ENCODE measurements at places on chromosomes 6 and 20.

DNA sequence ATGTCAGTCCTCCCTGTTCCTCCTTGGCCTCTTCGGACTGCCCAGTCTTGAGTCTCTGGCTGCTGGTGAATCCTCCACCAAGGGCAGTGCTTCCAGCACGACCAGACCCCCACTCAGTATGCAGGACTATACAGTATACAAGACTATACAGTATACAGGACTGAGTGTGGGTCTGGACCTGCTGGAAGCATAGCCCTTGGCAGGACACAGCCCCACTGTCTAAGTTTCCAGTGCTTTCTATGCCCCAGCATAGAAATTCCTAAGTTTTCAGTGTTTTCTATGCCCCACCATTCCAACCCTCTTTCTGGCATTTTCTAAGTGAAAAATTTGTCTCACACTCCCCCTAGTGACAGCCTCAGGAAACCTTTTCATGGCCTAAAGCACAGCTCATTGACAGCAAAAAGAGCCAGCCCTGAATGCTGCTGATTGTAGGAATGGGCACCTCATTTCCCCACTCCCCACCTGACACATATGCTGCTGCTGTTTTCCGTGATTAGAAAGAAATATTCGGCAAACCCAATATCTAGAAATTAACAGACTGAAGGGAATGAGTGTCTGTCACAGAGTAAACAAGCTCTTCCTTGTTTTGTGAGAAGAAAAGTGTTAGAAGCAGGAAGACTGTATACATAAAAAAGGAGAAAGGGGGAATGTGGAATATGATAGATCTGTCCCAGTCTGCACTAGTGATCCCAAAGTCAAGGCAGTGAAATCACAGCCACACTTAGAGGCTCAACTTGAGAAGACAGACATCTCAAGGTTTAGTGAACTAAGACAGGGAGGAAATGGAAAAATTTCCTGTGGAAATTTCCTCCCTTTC, 206.9 kb downstream of the IBTK start:
- peak; percentile 23 for DNase-seq

DNA sequence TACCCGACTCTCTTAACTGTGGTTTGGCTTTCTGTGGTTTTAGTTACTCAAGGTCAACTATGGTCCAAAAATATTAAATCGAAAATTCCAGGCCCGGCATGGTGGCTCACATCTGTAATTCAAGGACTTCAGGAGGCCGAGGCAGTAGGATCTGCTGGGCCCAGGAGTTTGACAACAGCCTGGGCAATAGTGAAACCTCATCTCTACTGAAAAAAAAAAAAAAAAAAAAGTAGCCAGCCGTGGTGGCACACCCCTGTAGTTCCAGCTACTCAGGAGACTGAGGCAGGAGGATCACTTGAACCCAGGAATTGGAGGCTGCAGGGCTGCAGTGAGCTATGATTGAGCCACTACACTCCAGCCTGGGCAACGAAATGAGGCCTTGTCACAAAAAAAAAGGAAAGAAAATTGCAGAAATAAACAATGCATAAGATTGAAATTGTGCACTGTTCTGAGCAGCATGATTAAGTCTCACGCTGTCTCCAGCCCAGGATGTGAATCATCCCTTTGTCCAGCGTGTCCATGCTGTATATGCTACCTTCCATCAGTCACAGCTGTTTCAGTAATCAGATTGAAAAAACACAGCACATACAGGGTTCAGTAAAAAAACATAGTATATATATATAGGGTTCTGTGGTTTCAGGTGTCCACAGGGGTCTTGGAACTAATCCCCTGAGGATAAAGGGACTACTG, 40.7 kb downstream of the RGS17 start:
- DNase-seq = no peak

GRCh38 chr6:99330159-99330558, 19.3 kb downstream of the FAXC start:
- peak; percentile 19 for DNase-seq

- DNase-seq = no peak
Measured at GRCh38 chr6:143197377-143197776, 136.7 kb downstream of the AIG1 start.

DNA sequence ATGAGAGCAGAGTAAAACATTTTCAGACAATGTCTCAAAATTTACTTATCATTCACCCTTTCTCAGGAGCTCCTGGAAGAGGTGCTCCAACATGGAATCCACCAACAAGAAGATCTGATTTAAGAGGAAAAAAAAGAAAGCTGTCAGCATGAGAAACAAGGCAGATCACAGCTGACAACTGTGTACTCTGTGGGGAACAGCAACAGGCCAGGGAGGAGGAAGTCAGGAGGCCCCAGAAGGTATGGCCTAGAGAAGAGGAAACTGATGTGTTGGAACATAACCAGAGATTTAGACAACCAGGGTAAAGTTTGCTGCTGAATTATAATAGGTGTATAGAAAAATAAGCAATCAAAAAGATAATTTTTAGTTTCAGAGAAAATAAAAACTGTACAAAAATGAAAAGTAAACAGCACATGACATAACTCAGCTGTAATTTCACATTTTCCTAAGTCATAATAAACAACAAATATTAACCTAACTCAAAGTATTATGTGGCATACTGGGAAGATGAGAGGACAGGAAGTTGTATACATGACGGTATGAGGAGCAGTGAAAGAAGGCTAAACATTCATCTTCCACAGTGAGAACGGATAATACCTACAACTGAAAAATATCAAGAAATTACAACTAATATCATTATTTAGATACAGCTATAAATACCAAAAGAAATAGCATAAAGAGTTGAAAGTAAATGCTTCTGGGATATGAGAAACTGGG, 113.6 kb upstream of the EMILIN3 start:
- no peak for DNase-seq

GRCh38 chr6:53536561-53536960, 8.3 kb downstream of the GCLC start:
- no peak for DNase-seq

DNA sequence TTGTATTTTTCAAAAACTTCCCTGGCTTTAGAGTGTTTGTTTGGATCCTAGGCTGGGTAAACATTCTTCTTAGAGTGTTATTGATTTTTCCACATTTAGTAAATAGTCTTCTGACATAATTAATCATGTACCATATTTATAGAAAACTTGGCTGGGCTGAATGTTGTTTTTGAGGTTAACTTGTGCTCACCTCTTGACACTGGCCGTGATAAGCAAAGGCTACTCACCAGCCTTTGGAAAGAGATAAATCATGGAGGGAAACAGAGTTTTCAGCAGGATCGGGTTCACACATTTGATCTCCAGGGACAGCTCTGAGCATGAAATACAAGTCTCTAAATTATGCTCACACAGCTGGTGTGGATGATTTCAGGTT, 6.2 kb upstream of the CD93 start:
- DNase-seq = no peak

DNA sequence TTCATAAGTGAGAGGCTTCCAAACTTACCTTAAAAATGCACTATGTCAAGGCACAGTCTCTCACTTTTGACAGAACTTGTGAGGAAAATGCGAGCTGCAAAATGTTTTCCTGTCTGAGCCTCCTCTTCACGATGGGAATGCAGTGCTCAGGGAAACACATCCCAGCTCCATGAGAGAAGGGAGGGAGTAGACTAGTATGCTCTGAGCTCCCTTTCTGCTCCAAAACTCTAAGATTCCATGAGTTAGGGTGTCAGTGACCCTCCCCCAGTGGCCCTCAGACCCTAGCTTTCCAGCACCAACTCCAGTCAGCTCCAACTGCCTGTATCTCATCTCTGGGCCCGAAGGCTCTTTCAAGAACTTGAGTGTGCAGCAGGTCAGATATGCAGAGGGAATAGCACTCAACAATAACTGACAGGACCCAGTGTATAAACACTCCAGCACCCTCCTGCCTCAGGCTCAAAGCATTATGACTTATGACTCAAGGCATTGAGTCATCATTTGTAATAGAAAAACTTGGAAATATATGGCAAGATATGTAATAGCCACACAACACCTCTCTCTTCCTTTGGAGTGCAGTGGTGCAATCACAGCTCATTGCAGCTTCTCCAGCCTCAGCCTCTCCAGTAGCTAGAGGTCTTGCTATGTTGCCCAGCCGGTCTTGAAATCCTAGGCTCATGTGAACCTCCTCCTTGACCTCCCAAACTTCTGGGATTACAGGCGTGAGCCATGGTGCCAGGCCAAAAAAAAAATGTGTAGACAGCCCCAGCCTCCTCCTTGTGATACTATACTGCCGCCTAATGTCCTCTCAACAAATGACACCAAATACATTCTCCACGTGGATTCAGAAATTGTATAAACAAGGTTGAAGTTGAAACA, 16.7 kb upstream of the ENTPD6 start:
- peak; percentile 68 for DNase-seq

DNA sequence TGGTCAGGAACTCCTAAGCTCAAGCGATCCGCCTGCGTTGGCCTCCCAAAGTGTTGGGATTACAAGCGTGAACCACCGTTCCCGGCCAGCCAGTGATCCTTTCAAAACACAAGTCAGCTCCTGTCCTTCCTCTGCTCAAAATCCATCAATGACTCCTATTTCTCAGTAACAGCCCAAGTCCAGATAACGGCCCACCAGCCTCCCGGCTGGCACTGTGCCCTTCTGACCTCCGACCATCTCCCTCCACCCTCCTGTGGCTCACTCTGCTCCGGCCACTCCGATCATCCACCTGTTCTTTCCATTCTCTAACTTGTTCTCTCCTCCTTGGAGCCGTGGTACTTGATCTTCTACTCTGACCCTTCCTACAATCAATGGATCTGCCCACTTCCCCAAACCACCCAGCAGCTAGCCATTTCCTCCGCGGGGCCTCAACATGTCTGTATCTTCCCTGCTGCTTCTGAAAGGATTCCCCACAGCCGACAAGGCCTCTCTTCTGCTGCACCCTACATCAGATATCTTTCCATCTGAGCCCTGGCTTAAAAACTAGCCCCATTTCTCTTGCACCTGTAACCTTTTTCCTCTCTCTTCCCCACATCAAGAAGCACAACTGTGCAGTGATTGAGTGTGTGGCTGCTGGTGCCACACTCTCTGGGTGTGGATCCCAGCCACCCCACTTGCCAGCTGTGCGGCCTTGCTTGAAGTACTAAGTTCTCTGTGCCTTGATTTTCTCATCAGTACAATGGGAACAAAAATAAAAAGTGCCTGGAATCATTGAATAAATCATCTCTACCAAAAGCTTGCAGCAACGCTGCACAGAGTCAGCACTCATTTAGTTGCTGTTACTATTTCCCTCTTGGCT, 6.1 kb upstream of the ZMYND8 start:
- DNase-seq = no peak

DNA sequence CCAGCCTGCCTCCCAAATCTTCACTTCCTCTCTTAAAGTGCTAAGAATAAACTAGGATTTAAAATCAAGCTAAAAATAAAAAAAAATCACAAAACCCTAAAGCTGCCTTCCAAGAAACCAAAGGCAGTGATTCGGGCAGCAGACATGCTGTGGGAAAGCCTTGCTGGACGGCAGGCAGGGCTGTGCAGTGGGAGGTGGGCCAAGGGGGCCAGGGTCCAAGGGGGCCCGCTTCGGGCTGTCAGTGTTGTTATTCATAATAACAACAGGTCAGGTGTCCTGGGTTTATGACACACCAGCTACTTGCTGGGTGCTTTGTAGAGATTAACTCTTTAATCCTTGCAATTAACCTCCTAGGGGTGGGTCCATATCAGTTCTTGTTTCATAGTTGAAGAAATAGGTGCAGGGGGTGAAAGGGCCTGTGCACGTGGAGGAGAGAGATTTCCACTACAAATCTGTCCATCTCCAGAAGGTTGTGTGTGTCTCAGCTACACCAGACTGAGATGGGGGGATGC, 40.4 kb downstream of the CD40 start:
- DNase-seq = no peak

- no peak for DNase-seq
Measured at GRCh38 chr6:62283365-62283764, 2.7 kb downstream of the KHDRBS2 start.

DNA sequence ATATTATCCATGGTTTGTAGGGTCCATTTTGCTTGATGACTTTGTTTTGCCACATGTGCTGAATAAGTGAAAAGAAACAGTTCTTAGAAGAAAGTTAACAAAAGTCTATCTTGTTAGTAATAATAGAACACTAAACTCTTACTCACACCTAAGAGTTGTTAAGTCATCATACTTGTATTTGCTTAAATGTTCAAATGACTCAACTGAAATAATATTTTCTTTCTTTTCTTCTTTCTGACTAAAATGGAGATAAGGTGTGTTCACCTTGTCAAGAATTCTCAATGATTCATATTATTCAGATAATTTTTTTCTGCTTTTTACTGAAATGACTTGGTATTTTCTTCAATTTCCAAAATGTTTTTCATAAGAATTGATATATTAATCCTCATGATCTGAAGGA, 327.2 kb downstream of the HTR1B start:
- no peak for DNase-seq

- DNase-seq = no peak
Measured at GRCh38 chr6:82364087-82365015, 734 bp downstream of the TPBG start.

DNA sequence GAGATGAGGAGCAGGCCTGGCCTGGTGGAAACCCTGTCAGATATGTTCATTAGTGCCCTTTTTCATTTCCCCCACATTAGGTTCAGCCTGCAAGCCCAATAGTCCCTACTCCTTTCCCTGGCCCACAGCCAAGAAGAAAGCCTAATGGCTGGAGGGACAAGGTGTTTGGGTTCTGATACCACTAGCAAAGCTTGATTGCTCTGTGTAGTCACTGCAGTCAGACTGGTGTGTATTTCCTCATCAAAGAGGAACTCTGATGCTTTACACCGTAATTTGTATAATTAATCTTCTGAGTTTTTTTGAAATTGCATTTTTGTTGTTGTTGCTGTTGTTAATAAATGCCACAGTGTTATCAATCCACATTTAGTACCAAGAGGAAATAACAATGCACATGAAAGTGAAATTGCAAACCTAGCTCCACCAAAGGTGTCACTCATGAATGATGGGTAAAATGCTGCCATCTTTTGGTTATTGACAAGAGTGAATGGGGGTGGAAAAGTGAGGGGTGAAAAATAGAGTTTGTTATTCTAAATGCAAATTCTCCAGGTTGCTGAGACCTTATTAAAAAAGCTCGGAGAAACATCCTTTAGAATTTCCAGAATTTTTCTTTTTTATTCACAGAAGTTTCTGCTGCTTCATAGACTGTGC, 320.2 kb upstream of the POU3F2 start:
- DNase-seq = no peak

DNA sequence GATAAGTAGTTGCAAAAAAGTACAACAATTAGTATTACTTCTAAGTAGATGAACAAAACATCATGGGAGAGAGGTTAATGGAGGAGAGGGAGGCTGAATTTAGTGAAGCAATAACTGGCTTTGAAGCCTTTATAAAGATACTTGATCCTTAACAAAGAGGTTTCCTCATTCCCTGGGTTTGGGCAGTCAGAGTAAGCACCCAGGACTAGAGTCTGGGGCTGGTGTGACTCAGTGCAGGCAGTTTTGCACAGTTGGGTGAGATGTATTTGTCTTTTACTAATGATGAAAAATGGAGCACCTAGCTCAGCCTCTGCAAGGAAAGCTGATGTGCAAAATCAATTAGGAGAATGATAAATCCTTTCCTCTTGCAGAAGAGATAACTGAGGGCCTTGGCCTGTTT, 11.8 kb upstream of the OPN5 start:
- no peak for DNase-seq

Data from AG09319 (cell line).